ENCODE measurements at places on chromosomes 1 and 21. TPM values are rescaled to one million over a fixed set of nuclear protein-coding genes. Genes with fewer than 3 reads are reported as not detected.

DNA sequence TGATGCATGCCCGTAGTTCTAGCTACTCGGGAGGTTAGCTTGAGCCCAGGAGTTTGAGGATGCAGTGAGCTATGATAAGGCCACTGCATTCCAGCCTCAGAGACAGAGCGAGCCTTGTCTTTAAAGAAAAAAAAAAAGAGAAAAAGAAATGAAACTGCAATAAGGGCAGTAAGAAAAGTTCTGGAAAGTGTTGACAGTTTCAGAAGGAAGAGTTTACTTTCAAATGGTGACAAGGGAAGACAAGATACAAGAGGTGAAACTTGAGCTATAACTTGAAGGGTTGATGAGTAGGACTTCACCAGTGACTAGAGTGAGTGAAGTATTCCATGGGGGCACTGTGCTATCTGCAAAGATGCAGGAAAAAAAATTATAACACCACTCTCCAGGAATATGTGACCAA, 125.0 kb downstream of the AKT3 start:
- no peak for DNase-seq

OR6K3 gene
- total RNA-seq, result not detected

DNA sequence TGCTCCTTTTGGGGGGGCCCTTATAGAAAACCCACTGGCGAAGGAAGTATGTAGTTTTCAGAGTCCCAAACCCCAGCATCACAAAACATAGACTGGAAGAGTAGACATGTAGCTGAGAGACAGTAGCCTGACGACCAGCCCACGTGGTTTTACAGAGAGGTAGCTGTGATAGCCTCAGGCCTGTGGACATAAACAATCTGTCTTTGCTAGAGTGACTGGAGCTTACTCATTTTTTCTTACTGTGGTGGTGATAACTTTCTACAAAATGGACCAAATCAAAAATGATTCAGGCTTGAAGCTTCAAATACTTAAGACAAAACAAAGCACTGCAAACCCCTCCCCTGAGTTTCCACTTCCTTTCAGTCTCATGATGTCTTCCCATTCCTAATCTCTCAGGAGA, 497.0 kb downstream of the RWDD3 start:
- no peak for DNase-seq

DNA sequence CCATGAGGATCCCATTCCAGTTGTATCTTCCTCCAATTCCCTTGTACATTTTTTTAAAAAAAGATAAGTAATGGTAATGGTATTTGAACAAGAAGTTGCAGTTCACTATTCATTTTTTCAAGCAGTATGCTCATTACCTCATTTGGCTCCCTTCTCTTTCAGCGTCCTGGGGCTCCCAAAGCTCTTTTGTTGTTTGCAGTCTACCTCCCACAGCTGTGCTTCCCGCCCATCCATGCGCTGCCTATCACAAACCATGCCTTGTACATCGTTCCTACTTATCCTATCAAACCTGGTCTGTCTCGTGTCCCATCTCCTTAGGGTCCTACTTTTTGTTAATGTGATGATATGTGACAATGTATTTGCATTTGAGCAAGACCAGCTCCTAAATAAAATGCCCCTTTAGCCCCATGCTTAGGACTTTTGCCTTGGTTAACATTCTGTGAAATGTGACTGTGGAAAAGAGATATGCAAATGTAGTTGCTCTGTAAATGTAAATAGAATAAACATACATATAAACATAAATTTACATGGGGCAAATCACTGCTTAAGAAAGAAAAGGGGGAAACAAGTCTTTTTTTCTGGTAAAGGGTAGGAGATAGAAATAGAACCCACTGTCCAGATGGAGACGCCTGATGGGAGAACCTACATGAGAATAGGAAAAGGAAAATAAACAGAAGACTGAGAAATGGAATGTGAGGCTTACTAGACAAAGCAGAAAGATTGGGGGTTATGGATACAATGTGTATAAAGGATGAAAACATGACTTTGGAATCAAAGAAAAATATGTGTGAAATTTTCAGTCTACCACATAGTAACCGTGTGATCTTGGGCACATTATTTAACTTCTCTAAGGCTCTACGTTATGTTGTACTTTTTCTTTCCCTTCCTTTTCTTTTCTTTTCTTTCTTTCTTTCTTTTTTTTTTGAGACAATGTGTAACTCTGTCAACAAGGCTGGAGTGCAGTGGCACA, 59.8 kb upstream of the PLXNA2 start:
- DNase-seq, result no peak

RXRG gene
- total RNA-seq, result not detected

GRCh38 chr21:40272037-40272436, 404.8 kb downstream of the PCP4 start:
- no peak for DNase-seq

GRCh38 chr1:51058858-51059257, 43.2 kb upstream of the C1orf185 start:
- no peak for DNase-seq

DNA sequence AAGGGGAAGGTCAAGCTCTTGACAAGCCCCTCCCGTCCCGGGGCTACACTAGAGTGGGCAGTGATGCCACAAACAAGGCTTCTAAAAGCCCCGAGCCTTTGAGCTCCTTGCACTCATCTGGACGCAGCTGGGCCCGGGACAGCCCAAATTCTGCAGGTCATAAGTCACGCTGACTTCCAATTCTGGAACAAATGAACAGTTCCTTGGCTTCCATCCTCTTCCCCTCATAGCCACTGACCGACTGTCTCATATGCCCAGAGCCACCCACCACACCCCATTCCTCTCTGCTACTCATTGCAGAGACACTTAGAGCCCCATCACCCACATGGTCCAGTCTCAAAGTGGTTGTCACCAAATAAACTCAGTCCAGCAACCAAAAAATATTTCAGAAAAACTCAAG, 32.8 kb upstream of the PRELP start:
- DNase-seq, result no peak

- DNase-seq, result no peak
Measured at GRCh38 chr1:244294599-244295224, 157.0 kb downstream of the ADSS2 start.

RHBDL2 gene
- not detected for total RNA-seq

DNA sequence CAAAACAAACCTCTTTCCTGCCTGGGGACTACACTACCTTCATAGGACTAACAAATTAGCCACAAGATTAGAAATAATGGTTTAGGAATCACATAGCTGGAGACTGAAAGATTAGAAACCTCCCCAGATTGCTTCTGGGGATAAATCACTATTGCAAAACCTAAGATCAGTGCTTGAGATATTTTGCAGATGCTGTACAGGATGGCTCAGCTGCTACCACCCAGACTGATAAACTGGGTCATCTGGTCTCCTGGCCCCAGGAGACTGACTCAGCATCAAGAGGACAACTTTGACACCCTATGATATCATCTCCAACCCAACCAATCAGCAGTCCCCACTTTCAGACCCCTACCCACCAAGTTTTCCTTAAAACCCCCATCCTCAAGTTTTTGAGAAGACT, 137.0 kb downstream of the LRRC53 start:
- DNase-seq, result no peak

- no peak for DNase-seq
Measured at GRCh38 chr1:2981981-2982614, 39.2 kb upstream of the ACTRT2 start.

DNA sequence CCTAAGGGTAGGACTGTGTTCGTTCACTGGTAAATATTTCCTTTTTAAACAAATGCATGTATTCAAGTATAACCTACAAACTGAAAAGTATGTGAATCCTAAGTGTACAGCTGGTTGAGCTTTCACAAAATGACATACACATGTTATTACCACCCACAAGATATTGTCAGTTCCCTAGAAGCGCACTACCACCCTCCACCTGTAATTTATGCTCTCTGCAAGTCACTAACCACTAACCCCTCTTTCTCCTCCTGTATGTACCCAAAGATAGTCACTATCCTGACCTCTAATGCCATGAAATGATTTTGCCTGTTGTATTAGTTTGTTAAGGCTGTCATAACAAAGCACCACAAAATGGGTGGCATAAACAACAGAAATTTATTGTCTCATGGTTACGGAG, 82.8 kb upstream of the CHODL start:
- no peak for DNase-seq

DNA sequence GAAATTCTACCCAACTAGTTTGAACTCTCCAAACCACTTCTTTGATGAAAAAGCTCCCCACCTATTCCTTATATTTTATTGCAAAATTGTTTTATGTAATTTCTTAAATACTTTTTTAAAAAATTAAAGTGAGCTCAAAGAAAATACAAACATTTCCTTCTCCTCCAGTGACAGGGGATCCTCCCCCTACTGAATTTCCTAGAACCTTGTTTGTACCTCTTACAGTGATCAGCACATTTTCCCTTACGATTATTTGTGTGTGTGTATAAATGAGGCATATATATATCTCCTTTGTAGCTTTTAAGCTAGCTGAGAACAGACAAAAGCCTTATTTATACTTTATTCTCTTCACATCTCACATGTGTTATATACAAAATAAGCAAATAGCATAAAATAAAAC, 44.4 kb downstream of the VAV3 start:
- DNase-seq, result no peak

NOS1AP gene
- not detected for total RNA-seq

CD1E gene
- not detected for total RNA-seq

Measured in CD8-positive, alpha-beta memory T cell (primary cell).